ENCODE measurements at places on chromosomes 7 and 10. TPM values are rescaled to one million over a fixed set of nuclear protein-coding genes. Genes with fewer than 3 reads are reported as not detected.

DNA sequence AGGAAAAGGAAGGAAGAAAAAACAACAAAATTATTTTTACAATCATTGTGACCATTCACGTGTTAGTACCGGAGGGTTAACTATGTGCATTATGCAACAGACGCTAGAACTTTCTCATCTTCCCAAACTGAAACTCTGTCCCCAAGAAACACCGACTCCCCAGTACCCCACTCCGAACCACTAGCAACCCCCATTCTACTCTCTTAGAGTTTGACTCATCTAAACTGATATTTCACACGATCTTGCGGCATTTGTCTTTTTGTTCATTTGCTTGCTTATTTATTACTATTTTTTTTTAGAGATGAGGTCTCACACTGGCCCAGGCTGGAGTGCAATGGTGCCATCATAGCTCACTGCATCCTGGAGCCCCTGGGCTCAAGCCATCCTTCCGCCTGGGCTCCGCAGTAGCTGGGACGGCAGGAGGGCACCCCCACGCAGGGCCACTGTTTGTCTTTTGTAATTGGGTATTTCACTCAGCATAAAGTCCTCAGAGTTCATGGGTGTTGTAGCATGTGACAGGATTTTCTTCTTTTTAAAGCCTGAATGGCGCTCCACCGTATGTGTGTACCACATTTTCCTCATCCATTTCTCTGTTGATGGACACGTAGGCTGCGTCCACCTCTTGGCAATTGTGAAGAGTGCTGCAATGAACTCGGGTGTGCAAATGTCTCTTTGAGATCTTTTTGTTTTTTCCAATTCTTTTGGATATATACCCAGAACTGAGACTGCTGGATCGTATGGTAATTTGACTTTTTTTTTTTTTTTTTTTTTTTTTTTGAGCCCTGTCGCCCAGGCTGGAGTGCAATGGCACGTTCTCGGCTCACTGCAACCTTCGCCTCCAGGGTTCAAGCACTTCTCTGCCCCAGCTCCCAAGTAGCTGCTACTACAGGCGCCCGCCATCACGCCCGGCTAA is 9.5 kb downstream of the MNX1 start:
- H3K27me3 ChIP-seq = no peaks in the 10 kb centered on the region
- H3K36me3 ChIP-seq = no peaks in the 10 kb centered on the region
- H3K4me1 ChIP-seq = peaks cover 8% of the 10 kb centered on the region

DNA sequence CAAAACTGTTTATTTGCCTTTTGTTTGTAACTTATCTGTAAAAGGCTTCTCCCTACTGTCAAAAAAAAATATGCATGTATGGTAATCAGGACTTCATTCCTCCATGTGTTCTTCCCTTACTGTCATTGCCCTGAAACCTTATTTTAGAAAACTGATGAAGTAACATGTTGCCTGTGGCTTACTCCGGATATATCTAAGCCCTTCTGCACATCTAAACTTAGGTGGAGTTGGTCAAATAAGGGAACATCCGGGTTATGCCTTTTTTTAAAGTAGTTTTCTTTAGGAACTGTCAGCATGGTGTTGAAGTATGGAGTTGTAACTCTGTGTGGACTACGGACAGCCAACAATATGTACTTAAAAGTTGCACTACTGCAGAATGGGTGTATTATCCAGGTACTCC is 6.2 kb downstream of the SAR1A start:
- no peak for DNase-seq
- no peaks in the 10 kb centered on the region for H3K27me3 ChIP-seq
- H3K4me1 ChIP-seq = peaks cover 6% of the 10 kb centered on the region
- no peaks in the 10 kb centered on the region for H3K36me3 ChIP-seq
- H3K27ac ChIP-seq = no peak overlapping the region

DNA sequence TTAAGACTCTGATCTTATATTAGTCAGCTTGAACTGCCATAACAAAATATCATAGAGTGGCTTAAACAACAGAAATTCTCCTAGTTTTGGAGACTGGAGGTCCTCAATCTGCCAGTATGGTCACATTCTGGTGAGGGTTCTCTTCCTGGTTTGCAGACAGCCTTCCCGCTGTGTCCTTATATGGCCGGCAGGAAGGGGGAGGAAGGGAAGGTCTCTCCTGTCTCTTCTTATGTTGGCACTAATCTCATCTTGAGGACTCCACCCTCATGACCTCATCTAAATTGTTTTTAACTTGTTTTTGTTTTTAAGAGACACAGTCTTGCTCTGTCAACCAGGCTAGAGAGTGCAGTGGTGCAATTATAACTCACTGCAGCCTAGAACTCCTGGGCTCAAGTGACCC is 53.1 kb downstream of the VPS41 start:
- H3K27me3 ChIP-seq = no peaks in the 10 kb centered on the region
- H3K36me3 ChIP-seq = no peaks in the 10 kb centered on the region
- no peak for DNase-seq
- no peaks in the 10 kb centered on the region for H3K4me1 ChIP-seq
- no peak overlapping the region for H3K27ac ChIP-seq

DNA sequence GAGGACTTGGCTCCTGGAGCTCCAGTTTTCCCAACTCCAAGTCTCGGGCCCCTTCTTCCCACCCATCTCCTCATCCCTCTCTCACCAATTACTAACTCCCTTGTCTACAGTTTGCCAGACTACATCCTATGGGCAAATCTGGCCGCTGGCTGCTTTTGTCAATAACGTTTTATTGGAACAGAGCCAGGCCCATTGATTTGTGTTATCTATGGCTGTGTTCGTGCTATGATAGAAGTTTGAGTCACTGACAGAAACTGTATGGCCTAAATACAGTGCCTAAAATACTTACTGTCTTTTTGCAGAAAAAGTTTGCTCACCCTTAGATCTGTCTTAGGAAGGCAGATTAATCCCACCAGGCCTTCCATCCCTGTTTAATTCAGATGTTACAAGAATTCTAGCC is 71.3 kb downstream of the PIP4K2A start:
- H3K27me3 ChIP-seq = no peaks in the 10 kb centered on the region
- peaks cover 2% of the 10 kb centered on the region for H3K4me1 ChIP-seq
- no peak overlapping the region for H3K4me3 ChIP-seq

GRCh38 chr10:66719483-66719882 is 206.4 kb upstream of the LRRTM3 start:
- H3K4me3 ChIP-seq = no peak overlapping the region

GRCh38 chr10:116026725-116027124 is 246.3 kb downstream of the GFRA1 start:
- no peak for DNase-seq
- H3K4me1 ChIP-seq = no peaks in the 10 kb centered on the region
- no peak overlapping the region for H3K27ac ChIP-seq
- H3K4me3 ChIP-seq = no peak overlapping the region

DNA sequence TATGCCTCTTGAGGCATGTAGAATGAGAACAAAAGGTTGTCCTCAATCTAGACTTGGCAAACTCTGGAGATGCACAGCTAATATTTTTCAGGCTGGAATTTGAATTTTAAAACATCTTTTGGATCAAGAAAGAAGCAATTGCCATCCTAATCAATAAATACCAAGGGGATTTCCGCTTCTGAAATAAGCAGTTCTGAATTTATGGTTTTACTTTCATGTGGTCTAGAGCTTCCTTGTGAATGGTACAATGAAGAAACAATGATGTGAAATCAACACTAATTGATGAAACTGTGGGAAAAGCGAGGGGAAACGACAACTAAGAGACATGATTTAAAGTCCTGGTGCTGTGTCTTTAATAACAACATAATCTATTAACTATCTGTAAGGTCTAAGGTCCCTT is 1202.7 kb downstream of the SORCS3 start:
- DNase-seq = no peak
- H3K27me3 ChIP-seq = no peaks in the 10 kb centered on the region
- no peak overlapping the region for H3K27ac ChIP-seq
- no peaks in the 10 kb centered on the region for H3K4me1 ChIP-seq
- H3K4me3 ChIP-seq = no peak overlapping the region
- H3K36me3 ChIP-seq = no peaks in the 10 kb centered on the region

SLC16A9 gene
- total RNA-seq = 38.5 TPM

IFIT1B gene
- total RNA-seq = not detected

GARIN1A gene
- 2.3 TPM for total RNA-seq

MINDY4 gene
- 30.3 TPM for total RNA-seq

ZSCAN25 gene
- 15.6 TPM for total RNA-seq

MKI67 gene
- 1.0 TPM for total RNA-seq

Measured in ovary (tissue), 10 donors.